ENCODE measurements at places on chromosomes 2 and 18.

DNA sequence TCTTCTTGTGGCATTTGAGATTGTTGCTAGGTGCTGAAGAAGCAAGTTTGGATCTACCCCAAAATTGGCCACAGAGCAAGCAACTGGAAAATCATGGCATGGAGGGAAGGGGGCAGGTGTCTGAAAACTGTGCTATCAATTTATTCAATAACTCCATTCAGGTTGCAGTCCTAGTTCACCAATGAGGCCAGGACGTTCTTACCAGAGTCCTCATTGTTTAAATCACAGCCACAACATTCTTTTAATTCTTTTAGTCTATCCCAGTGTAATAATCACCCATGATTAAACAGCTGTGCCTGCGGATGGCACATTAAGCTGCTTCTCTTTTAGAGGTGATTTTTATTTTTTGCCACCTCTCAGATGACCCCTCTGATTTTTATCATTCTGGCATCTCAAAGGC, 103.5 kb downstream of the ANKRD44 start:
- no peak for DNase-seq

- no peak for DNase-seq
Measured at GRCh38 chr2:121965661-121966060, 210.2 kb downstream of the TSN start.

- DNase-seq = no peak
Measured at GRCh38 chr2:47190188-47190881, 35.2 kb upstream of the STPG4 start.

DNA sequence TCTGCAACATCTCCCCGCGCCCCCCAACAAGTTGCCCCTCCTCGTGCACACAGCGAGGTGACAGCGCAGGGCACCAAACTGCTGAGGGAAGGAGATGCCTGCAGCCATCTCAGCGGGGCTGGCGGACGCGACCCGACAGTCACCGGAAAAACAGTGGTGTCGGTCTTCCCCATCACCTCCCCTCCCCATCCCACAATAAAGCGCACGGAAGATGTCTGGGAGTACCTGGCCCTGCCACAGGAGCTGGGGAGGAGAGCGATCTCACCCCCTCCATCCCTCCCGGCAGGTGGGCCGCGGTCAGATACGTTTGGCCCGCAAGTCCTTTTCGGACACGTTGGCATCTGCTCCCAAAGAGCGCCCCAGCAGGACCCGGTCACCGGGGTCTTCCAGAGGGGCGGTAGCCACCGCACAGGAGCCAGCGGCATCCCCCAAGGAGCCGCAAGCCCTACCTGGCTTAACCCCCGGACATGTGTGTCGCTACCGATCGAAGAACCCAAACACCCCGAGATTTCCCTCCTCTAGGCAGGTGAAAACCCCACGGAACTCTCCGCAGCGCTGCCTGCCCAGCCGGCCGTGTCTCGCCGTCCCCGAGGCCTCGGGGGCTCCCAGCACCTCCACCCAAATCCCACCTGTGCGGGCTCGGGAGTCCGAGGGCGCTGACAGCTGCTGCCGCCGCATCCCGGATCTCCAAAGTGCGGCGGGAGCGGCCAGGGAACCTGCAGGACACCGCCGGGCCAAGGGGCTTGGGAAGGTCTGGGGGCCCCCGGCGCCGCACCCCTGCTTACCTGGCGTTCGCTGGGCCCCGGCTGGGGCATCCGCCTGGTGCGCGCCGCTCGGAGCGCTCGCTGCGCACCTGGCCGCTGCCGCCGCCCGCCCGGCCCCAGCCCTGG, 657 bp downstream of the ATP8B1 start:
- DNase-seq = no peak

- peak; percentile 56 for DNase-seq
Measured at GRCh38 chr2:157898591-157898996, 22.5 kb upstream of the ACVR1 start.

GRCh38 chr2:1628893-1629292, 115.4 kb downstream of the PXDN start:
- DNase-seq = no peak

- DNase-seq = no peak
Measured at GRCh38 chr2:230927711-230928341, 2.8 kb upstream of the GPR55 start.

GRCh38 chr2:29405266-29405665, 290.1 kb downstream of the CLIP4 start:
- no peak for DNase-seq

- DNase-seq = no peak
Measured at GRCh38 chr2:70768590-70769085, 638 bp upstream of the ADD2 start.

GRCh38 chr2:222523783-222524544, 99.6 kb downstream of the SGPP2 start:
- DNase-seq = no peak

DNA sequence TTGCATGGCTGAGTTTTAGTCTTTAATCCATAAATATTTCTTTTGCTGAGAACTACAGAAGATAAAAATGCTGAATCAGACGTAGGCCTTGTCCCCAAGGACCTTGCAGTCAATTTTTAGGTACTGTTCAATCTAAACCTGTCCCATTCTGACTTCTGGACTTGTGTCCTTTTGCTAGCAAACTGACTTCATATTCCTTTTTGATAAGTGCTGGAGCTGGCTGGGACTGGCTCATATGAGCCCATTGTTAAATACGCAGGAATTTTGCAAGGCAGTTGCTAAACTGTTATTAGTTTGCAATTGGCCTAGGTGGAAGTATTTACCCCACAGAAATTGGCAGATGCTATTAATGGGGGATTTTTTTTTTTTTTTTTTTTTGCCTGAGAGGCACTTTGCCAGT, 941.4 kb downstream of the DCC start:
- no peak for DNase-seq

DNA sequence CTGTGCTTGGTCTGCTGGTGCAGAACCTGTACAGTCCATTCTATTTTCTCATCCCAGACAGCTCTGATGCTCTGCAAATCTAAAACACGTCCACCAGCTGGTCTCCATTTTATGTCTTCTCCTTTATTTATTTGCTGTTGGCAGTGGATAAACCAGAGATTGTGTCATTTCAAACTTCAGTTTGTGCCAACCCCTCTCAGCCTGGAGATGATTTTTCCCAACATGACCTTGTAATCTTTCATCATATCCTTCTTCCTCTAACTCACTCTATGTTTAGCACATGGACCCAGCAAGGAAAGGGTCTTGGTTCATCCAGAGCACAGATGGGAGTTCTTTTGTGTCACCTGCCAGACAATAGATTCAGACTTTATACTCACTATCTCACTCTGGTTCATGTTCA, 273.2 kb downstream of the MTX2 start:
- no peak for DNase-seq

- no peak for DNase-seq
Measured at GRCh38 chr2:240505910-240506309, 51.9 kb downstream of the ANKMY1 start.

DNA sequence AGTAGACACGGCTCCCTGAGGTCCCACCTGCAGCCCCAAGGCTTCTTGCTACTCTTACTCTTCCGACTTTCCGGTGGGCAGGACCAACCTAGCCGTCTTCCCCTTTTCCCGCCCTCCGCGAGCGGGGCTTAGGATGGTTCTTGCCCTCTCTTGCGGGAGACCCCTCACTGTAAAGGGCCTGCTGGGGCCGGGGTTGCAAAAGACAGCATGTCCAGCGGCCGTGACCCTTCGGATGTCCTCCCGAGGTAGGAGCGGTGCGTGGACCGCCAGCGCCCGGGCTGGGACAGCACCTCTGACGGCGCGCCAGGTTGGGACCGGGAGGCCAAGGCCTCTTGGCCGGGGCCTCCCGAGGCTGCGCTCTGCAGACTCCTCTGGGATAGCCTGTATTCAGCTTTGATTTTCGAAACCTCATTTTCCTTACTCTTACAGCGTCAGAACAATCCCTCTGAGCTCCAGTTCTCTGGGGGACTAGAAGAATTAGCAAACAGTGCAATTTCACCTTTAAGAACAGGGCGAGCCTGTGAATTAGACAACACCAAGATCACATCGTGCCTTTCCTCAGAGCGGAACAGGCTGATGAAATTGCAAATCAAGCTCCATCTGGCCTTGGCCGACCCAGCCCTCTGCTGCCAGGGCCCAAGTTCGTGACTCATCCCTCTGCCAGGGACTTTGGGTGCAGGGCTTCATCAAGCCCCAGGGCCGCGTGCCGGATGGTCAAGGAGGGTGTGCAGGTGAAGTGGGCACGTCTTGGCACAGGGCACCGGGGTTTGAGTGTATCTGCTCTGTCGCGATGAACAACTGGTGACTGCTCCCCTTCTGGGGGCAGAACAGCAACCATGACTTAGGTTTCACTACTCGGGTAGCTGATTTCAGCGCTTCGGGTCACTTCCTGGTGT, 777 bp downstream of the MOCOS start:
- DNase-seq = no peak

DNA sequence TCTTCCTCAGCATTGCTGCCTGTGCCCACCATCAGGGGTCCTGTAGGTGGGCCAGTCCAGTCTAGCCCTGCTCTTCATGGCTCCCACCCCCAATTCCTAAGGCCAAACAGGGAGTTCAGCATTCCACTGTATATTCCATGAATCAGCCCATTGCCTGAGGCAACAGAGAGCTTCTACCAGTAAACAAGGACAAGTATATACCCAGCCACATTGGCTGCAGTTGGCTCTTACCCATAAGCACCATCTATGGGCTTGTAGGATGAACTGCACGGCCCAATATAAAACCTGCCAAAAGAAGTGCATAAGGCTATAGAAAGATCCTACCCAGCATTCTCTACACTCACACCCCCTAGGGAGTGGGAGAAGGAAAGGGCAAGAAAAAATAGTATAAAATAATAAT, 95.1 kb upstream of the SALL3 start:
- DNase-seq = no peak

DNA sequence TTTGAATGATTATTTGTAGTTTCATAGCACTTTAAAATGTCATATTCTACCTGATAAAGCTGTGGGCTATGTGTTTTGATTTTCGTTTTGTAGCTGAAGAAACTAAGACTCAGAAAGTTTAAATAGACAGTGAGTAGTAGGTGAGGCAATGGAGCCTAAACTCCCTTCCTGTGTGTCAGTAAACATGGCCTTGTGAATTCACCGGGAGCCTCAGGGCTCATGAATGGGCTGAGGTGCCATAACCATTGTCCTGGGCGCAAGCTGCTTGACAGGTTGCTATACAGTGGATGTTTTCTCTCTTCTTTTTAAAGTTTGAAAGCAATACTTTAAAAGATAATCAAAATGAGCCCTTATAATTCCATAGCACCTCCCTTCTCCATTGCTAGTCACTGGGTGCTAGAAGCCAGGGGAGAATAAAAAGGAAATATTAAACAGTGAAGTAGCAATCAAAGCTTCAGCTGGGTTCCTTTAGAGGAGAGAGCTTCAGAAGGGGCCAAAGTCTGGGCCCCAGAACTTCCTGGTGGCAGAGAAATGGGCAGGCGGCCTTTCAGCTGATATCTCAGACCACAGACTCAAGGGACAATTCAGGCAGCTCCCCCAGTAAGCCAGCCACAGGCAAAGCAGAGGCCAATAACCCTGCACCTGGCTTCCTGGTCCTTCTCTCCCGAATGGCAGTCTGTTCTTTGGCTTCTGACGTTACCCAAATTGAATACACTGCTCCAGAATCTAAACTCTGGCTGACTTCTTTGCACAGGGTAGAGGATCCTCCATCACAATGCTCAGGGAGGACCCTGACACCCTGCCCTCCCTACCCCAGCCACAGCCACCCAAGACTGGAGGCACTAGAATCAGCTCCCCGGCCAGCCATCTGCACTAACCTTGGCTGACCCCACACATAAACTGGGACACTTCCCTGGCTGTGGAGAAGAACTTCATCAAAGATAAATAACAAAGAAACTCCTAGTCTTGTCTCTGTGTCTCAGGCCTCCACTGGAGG, 51.8 kb upstream of the NPAS2 start:
- no peak for DNase-seq

DNA sequence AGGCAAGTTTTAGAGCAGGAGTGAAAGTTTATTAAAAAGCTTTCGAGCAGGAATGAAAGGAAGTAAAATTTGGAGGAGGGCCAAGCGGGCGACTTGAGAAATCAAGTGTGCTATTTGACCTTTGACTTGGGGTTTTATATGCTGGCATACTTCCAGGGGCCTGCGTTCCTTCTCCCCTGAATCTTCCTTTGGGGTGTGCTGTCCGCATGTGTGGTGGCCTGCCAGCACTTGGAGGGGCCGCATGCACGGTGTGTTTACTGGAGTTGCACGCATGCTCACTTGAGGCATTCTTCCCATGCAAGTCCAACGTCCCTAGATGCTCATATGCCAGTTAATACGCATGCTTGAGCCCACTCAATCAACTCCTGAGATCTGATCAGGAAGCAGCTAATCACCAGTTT, 78.3 kb upstream of the MAP4K4 start:
- DNase-seq = no peak

- no peak for DNase-seq
Measured at GRCh38 chr2:158533009-158533408, 76.3 kb downstream of the PKP4 start.

DNA sequence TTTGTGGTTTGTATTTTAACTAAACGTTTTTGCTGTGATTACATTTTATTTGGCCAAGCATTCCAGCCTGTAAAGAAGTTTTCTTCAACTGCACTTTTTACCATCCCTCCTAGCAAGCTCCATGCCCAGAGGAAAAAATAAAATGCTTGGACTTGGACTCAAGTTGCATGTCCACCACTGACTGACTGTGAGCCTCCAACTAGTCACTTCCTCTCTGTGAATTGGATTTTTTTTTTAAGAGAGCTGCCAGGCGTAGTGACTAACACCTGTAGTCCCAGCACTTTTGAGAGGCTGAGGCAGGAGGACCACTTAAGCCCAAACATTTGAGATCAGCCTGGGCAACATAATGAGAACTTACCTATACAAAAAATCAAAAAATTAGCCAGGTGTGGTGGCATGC, 1185.2 kb upstream of the PIK3C3 start:
- no peak for DNase-seq

DNA sequence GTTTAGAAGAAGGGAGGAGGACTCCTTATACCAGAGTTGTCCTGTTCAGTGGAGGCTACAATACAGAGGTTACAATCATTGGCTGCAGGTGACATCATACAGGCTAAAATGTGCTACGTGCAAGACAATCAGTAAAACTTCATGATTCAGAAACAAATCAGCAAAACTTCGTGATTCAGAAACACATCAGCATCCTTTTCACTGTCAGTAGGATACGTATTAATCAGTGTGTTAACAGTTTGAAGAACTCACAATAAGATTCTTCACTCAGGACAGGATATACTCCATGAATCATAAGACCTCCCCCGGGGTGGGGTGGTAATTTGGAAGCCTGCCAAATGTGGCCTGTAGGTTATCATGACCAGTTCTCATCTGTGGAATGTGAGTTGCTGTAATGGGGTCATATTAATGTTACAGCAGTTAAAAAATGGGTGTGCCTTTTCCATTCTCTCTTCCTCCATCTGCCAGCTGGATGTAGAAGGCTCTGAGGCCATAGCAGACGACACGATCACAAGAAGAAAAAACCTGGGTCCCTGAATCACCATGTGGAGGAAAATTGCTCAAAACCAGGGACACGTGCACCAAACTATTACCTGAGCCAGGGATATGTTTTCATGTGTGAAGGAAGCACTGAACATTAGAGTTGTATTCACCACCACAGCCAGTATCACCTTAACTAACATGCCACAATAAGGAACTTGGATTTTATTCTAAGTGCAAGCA, 134.8 kb upstream of the CREB1 start:
- no peak for DNase-seq

- DNase-seq = no peak
Measured at GRCh38 chr2:213015387-213016165, 135.8 kb downstream of the IKZF2 start.
